A549 treated with Hydrocortisone at 1 μM for 4 hours (cell line): ENCODE measurements at places on chromosomes 12 and 14. TPM values are rescaled to one million over a fixed set of nuclear protein-coding genes. Genes with fewer than 3 reads are reported as not detected.

Gene DPF3
- 0.07 to 0.13 TPM (median 0.09 TPM) in 5 replicates for total RNA-seq

Gene HSPA2
- 29.4 to 35.3 TPM (median 35.1 TPM) in 5 replicates for total RNA-seq

Gene KRT71
- total RNA-seq, result 0.05 TPM in 1 of 5 replicates, not detected in the others

Gene PTMS
- 588 to 898 TPM (median 880 TPM) in 5 replicates for total RNA-seq

Gene SOAT2
- 0.10 to 0.37 TPM (median 0.26 TPM) in 5 replicates for total RNA-seq

Gene SLC25A47
- not detected in 5 replicates for total RNA-seq
